ENCODE measurements at places on chromosomes 5 and 9.

- DNase-seq, result no peak
These were observed 1683.2 kb downstream of the MAT2B start for GRCh38 chr5:165188556-165189175.

DNA sequence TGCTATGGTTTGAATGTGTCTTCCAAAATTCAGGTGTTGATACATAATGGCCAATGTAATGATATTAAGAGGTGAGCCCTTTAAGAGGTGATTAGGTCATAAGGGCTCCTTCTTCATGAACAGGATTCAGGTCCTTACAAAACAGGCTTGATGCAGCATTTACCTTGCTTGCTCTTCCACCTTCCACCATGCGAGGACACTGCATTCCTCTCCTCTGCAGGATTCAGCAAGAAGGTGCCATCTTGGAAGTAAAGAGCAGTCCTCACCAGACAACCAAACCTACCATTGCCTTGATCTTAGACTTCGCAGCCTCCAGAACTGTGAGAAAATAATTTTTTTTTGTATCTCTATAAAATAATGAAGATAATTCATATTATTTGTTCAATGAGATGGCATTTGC lies 314.0 kb upstream of the SMARCA2 start:
- DNase-seq, result no peak

DNA sequence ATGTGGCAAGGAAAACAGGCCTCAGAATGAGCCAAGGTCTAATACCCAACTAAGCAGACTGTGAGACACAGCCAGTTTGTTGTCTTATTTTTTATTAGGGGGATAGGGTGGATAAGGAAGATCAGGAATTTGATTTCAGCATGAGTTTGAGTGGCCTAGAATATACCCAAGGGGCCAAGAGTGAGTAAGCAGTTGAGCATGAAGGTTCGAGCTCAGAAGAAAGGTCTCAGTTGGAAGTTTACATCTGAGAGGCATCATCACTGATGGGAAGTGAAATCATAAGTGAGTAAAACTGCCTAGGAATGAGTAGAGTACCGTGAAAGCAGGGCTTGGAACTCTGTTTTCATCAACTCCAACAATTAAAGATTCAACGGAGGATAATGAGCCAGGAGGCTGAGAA lies 12.6 kb downstream of the PSMD5 start:
- DNase-seq, result no peak

- DNase-seq, result no peak
These were observed 277.4 kb downstream of the TLE1 start for GRCh38 chr9:81411961-81412360.

GRCh38 chr9:98442114-98442513 lies 186.7 kb upstream of the TBC1D2 start:
- no peak for DNase-seq

DNA sequence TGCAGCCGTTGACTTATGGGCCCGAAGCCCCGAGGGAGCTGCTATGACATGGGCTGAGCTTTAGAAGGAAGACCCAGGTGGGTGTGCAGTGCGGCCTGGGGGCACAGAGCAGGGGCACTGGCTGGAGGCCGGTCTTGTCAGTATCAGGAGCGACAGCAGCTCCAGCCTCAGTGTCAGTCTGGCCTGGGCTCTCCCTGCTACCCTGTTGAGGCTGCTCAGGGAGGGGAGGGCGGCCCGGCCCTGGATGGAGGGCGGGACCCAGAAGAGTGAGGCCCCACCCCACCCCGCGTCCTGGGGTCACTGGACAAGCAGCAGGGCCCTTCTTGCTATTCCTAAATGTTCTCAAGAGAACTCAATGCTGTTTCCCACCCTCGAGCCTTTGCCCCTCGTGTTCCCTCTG lies 18.0 kb downstream of the GFI1B start:
- DNase-seq, result no peak

DNA sequence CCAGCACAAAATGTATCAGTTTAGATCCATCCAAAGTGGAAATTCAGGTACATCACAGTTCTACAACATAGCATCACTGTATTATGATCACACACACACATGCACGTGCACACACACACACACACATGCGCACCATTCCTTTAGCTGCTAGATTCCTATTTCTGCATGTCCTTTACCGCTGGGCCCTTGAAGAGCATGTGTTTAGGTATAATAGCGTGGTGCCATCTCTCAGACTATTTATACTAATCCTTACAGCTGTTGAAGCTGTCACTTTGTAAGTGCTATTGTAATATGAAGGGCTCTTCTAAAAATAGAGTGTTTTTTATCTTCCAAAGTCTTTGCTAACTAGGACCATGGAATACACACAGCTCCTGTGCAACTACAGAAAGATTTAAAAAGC lies 308.8 kb upstream of the TRPC7 start:
- DNase-seq, result no peak

- no peak for DNase-seq
These were observed 23.3 kb downstream of the CLPTM1L start for GRCh38 chr5:1321576-1321975.

DNA sequence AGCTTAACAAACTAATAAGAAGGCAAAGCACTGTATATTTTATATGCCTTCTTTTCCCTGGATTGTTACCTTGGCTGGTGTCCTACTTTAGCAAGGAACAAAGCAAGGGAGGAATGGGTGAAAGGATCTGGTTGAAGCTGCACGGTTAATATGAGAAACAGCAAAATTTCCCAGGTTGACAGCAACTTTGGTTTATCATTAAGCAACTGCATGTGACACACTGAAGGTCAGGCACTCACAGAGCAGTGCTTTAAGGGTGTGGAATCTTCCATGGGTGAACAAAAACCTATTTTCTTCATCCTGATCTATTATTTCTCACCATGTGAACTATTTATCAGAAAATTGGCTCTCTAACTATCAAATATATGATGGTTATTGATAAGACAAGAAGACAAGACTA lies 109.0 kb upstream of the ATP10B start:
- no peak for DNase-seq

GRCh38 chr9:77133011-77133410 lies 44.3 kb upstream of the VPS13A start:
- no peak for DNase-seq

- peak; percentile 3 for DNase-seq
These were observed 139.5 kb upstream of the DMRTA1 start for GRCh38 chr9:22307013-22307711.

- DNase-seq, result no peak
These were observed 17.0 kb downstream of the SWI5 start for GRCh38 chr9:128293091-128293490.

DNA sequence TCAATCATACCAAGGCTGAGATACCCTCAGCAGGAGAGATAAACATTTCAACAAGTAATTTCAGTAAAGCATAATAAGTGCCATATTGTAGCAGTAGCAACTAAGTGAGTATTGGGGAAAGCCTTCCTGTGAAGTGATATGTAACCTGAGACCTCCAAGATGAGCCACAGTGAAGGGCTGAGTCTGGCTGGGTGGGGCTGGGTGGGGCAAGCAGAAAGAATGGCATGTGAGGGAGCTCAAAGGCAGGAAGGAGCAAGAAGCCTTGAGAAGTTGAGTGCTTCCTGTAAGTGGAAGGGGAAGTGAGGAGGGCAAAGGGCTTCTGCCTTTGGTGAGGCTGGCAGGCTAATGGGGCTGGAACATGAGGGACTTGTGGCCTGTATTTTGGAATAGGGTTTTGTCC lies 19.7 kb upstream of the ASTN2 start:
- DNase-seq, result no peak

DNA sequence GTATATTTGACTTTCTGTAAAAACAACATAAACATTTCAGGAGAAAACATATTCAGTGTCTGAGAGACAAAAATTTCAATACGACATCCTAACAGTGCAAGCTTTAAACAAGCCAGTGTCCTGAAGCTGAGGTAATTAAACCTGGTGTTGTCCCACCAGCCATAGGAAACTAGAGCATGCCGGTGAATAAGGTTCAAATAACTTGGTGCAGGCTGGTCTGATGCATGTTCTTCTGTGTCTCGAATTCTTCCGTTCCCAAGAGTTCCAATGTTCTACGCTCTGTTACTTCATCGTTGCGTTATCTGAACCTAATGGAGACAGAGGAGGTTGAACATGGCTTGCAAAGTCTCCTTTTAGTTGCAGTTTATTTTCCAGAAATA lies 48.9 kb downstream of the ADAMTS16 start:
- no peak for DNase-seq

DNA sequence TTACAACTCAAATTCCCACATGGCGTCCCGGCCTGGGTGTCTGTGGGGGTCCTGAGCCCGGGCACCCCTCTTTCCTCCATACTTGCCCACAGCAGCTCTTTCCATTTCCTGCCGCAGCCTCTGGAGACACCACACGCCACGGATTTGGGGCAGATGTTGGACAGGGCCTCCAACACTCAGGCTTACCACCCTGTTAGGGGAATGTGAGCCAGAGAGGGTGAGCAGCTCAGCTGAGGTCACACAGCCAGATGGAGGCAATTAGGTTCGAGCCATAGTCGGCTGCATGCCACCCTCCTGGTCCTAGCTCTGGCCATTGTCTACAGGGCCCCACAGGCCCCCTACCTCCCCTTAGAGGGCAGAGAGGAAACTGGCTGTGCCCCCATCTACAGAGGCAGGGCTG lies 75.6 kb upstream of the STXBP1 start:
- no peak for DNase-seq

DNA sequence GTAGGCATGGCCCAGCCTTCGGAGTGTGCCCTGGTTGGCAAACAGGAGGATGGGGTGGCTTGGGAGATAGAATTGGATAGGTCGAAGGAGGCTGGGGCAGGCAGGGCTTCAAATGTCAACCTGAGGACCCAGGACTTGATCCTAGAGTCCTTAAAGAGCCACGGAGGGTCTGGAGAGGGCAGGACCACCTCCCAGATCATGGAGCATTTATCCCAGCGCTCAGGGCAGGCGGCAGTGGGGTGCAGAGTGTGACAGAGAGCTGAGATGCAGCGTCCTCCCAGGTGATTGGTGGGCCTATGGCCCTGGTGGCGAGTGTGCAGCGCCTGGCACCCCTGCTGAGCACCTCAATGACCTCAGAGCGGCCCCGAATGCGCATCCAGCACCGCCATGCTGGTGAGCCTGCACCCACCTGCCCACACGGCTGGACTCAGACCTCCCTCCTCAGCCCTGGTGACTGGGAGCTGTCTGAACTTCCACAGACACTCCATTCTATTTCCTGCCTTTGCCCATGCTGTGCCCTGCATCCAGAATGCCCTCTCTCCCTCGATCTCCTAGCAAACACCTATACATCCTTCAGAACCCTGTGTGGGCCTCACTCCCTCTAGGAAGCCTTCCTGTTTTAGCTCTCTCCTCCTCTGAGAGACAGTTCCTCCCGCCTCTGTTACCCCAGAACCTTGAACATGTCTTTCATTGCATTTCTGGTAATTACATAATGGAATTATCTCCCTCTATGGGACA lies 6.3 kb downstream of the ADGRD2 start:
- no peak for DNase-seq

DNA sequence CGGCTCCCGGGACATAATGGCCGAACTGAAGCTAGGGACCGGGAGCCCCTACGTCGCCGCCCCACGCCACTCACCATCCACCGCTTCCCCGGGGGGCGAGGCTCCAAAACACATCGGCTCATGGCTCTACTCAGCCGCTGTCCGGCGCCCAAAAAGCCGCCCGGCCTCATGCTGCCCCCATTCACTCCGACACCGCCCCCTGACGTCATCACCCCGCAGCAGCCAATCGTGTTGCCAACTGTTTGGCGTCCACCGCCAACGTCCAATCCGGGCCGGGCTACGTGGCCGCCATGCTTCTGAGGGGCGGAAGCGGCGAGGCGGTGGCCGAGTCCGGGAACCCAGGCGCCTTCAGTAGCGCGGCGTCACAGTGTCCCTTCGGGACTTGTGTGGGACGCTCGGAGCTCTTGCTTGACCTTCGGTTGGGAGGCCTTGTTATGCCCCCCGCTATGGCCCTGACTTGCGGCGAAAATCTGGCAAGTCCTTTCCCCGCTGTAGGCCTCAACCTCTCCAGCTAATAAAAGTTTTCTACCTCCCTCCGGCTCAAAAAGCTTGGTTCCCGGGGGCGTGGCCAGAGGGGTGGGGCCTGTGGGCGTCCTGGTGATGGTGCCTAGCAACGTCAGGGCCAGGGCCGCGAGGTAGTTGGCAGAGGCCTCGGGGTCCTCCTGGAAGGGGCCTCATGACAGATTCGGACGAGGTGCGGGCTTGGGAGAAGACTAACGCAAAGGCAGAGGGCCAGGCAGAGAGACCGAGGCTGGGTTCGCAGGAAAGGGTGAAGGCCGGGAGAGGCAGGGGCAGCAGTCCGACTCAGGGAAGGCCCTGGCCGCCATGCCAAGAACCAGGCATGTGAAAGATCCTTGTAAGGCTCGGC lies at the start of the genes PTRH1 and TTC16:
PTRH1 (minus strand) TSS at position 194 of the 868 bp plus-strand sequence; CDS start at position 170, 24 bp downstream.
TTC16 (plus strand) TSS at position 610 of the 868 bp plus-strand sequence; CDS start at position 677, 67 bp downstream.
- peak; percentile 81 for DNase-seq

- peak; percentile 95 for DNase-seq
These were observed 100.6 kb downstream of the ANGPTL2 start for GRCh38 chr9:127021664-127022363.

DNA sequence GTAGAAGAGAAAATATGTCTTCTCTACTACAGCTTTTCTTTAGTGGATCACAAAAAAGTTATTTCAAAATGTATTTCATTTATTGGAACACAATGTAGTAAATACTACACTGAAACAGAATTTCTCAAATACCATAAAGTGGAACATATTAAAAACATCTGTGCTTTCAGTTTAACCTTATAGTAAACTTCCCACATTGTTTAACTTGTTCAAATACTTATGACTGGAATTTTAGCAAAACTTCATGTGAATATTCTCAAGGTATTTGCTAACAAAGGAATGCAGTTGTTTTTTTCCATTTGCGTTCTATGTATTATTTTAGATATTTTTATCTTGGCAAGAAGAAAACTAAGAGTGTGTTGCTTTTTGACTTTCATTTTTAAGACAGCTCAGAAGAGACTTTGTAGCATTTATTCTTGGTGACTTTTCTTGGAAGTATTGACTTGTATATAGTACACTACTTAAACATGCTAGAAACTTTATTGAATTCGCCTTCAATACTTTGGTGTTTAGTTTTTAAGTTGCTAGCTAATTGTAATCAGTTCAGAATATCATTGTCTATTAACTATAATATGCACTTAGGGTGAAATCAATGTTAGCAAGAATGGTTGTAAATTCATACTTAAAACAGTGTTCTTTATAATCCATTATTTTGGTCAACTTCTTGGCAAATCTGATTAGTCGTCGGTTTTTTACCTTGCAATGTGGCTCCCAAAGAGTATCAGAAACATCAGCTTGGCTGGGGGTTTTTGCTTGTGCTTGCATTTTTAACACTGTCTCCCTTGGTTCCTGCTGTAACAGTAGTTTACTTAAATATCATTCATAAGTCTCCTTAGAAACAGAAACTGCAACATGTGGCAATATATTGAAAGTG lies 5.0 kb upstream of the RHOBTB3 start:
- DNase-seq, result peak; percentile 61

- no peak for DNase-seq
These were observed 5.9 kb downstream of the ABCA2 start for GRCh38 chr9:137021979-137022661.

GRCh38 chr5:13189532-13189931 lies 755.0 kb downstream of the DNAH5 start:
- DNase-seq, result no peak

- no peak for DNase-seq
These were observed 22.4 kb downstream of the LYRM7 start for GRCh38 chr5:131193106-131193505.

- DNase-seq, result no peak
These were observed 2.4 kb downstream of the NEUROG1 start for GRCh38 chr5:135533334-135533733.

GRCh38 chr5:168426007-168426863 lies 60.0 kb upstream of the RARS1 start:
- DNase-seq, result no peak

All from GM04503 (cell line).